ENCODE measurements at places on chromosomes 4 and X.

- no peak for DNase-seq
These were observed 31.6 kb downstream of the SEPSECS start for GRCh38 chr4:25128671-25129070.

- no peak for DNase-seq
These were observed 758 bp downstream of the IQSEC2 start for GRCh38 chrX:53280331-53281320.

DNA sequence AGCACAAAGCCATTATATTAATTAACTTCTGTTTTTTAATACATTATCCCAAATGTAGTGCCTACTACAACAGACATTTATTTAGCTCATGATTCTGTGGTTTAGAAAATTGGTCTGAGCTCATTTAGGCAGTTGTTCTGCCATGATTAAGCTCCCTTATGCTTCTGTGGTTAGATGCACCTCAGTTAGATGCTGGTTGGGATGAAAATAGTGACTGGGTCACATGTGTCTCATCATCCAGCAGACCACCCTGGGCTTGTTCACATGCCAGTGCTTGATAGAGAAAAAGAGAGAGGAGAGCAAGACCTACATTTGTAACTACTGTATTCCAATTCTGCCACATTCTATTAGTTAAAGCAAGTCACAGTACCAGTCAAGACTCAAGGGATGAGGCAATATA lies 376.4 kb upstream of the GNPDA2 start:
- DNase-seq, result no peak

DNA sequence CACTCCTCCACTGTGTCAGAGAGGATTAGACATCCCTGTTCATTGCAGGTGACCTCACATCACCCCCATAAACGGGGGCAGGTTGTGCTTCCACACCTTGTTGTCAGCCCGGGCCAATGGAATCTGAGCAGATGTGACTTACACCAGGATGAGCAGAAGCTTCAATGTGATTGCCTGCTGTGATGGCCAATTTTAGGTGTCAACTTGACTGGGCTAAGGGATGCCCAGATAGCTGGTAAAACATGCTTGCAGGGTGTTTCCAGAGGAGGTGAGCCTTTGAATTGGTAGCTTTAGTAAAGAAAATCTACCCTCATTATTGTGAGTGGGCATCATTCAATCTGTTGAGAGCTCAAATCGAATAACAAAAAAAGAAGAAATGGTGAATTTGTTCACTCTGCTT lies 52.1 kb downstream of the ING2 start:
- DNase-seq, result no peak

- no peak for DNase-seq
These were observed 379 bp downstream of the PDGFC start for GRCh38 chr4:156971165-156971675.

GRCh38 chrX:146424422-146424821 lies 385.1 kb upstream of the CXorf51B start:
- DNase-seq, result no peak

- DNase-seq, result no peak
These were observed 39.8 kb upstream of the ATOH1 start for GRCh38 chr4:93788712-93789111.

DNA sequence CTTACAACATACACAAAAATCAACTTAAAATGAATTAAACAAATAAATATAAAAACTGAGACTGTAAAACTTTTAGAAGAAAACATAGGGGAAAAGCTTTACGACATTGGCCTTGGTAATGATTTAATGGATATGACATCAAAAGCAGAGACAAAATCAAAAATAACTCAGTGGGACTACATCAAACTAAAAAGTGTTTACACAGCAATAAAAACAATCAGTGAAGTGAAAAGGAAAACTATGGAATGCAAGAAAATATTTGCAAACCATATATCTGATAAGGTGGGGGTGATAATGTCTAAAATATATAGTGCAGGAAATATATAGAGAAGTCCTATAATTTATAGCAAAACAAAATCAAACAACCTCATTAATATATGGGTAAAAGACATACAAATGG lies 364.4 kb upstream of the INTU start:
- DNase-seq, result no peak

DNA sequence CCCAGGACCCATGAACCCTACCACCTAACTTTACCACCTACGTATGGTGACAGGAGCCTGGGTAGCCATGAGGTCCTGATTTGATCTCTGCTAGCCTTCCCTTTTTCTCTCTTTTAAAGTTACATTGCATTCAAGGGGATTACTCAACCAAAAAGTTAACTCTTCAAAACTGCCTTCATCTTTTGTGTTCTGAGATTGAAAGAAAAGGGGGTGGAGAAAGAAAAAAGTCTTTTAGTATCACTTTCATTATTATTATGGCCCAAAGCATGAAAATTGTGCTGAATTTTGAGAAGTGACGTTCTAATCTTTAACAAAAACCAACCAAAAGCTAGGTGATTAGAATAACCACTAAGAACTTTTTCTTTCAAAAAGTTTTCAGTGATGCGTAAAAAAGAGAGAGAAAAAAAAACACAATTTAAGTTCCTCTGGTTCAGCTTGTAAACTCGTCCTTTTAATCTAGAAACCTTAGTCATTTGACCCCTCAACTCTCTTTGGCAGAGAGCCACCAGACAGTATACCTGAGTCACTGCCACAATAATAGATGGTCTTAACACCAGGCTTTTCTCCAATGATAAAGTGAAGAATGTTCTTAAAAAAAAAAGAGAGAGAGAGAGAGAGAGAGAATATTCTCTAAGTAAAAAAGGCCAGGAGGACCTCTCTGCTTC lies 347.4 kb upstream of the FGF13 start:
- DNase-seq, result no peak

DNA sequence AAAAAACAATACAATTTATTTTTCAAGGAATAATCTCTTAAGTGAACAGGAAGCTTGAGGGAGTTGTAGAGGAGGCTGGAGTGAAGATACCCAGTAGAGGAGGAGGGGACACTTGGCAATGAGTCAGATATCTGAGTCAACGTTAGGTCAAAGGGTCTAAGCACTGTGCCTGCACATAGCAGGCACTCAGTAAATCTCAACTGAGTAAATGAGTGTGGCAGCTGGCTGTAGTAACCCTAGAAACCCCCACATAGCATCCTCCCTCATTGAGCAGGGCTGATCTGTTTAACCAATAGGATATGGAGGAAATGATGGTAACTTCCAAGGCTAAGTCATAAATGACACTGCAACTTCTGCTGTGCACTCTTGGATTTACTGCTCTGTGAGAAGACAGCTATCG lies 186.0 kb upstream of the FAM241A start:
- no peak for DNase-seq

DNA sequence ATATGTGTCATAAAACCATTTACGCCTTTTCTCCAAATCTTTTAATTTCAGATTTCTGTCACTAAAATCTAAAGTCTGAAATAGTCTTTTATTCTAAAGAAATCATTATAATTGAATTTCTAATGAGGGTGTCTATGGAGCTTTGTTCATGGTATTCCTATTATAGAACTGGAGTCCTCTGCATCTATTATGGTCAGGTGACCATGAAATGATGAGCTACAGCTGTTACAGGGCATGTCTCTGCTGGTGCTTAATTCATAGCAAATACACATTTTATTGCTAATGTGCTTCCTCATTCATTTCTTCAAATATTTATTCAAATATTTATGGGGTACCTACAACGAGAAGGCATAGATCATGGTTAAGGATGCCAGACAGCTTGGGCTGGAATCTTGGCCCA lies 126.1 kb downstream of the NAA11 start:
- no peak for DNase-seq

DNA sequence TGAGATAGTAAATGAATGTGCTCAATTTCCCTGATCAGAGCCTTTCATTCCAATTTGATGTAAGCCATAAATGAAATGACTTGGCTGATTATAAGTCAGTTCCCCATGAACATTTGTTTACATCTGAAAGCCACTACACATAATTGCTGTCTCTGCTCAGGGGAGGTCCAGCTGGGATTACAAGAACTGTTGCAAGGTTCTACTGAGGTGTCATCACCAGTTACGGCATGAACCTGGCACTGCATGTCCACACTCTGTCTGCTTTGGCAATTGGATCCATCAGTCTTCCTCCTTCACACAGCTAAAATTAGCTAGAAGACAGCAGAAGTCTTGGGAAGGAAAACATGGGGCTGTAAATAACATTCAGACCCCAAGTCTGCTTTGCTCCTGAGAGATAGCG lies 12.8 kb upstream of the MBNL3 start:
- no peak for DNase-seq

DNA sequence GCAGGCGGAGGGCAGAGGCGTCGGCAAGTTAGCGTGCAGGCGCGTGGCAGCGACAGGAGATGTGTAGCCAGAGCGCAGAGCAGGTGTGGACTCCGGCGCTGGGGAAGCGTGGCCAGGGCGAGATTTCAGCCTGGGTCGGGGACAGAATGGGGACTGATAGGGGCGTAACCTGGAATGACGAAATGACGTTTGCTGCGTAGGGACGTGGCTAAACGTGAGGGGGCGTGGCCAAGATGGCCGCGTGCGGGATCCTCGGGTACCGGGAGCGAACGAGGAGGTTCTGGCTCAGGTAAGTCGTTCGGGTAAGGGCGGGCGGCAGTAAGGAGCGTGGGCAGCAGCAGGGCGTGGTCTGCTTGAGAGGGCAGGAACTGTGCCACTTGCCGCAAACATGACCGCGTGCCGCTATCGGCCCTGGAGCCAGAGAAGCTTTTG lies 10.9 kb upstream of the CLTRN start:
- DNase-seq, result peak; percentile 86

DNA sequence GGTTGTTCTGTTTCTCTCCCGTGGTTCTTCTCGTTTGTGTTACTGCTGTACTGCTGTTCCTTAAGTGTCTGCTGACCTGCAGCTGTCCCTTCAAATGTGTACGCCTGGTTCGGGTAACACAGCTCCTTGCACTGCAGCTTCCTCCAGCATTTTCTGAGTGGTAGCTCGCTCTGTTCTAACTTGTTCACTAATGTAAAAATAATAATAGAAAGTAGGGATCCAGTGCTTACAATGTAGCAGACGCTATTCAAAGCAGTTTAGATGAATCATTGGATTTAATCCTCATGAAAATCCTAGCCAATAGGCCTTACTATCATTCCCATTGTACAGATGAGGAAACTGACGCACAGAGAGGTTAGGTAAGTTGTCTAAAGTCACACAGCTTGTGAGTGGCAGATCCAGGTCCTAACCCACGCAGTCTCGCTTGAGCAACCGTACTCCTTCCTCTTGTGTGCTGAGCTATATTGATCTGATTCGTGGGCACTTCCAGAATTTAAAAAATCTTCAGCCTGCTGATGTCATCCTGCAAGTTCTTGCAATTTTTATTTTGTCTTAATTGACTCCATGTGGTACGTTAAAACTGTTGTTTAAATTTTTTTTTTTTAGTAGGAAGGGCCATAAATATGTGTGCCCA lies 448.2 kb upstream of the FAT1 start:
- no peak for DNase-seq

DNA sequence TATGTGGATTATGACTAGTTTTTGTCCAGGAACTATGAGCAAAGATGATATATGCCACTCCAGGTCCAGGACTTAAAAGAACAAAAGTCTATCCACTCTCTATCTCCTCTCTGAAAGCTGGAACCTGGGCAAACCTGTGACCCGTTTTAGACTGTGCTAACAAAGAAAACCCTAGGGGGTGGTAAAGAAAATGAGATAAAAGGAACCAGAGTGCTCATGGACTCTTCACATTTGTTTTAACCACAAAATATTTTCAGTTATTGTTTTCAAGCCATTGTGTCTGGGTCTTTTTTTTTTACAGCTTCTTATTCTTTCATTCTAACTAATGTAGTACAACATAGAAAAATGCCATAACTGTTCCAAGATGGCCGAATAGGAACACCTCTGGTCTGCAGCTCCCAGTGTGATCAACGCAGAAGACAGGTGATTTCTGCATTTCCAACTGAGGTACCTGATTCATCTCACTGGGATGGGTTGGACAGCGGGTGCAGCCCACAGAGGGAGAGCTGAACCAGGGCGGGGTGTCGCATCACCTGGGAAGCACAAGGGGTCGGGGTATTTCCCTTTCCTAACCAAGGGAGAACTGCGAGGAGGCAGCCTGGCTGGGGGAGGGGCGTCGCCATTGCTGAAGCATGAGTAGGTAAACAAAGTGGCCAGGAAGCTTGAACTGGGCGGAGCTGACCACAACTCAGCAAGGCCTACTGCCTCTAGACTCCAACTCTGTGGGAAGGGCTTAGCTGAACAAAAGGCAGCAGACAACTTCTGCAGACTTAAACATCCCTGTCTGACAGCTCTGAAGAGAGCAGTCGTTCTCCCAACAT lies 45.1 kb downstream of the CHM start:
- DNase-seq, result no peak

- DNase-seq, result no peak
These were observed 67.7 kb downstream of the SLC4A4 start for GRCh38 chr4:71406459-71406963.

DNA sequence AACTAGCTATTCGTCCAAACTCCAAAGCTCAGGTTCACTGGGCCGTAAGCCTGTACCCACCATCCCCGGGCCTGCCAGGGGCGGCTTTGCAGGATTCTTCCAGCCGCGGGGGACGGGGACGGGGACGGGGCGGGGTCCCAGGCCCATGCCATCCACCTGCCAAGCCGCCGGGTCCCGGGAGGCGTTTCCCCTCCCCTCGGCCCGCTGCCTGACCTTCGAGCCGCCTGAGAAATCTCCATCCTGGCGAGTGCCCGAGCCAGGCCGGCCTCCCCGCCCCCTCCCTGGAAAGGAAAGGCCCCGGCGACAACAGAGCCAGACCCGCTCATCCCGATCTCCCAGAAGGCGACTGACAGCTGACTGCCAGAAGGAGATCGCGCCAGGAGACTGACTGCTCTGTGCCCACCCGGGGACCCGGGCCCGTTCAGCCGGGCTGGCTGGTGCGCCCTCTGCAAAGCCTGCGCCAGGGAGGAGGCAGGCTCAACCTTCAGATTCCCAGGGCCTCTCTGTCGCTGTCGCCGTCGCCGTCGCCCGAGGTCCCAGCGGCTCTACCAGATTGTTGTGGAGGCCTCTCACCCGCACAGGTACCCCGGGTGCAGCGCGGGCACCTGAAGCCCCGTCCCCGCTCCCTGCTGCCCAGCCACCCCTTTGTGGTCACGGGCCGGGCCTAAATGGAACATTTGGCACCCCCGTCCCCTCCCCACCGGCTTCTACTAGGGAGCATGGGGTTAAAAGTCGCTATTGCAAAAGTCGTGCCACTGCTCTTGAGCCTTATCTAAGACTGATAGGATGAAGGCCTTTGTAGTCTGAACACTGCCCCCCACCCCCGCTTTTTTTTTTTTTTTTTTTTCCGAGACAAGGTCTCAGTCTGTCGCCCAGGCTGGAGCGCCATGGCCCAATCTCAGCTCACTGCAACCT lies at the start of gene RGN:
Gene RGN (plus strand): TSS at position 315 of the 915 bp plus-strand sequence. CDS start 2,702 bp downstream, outside the sequence.
- no peak for DNase-seq

DNA sequence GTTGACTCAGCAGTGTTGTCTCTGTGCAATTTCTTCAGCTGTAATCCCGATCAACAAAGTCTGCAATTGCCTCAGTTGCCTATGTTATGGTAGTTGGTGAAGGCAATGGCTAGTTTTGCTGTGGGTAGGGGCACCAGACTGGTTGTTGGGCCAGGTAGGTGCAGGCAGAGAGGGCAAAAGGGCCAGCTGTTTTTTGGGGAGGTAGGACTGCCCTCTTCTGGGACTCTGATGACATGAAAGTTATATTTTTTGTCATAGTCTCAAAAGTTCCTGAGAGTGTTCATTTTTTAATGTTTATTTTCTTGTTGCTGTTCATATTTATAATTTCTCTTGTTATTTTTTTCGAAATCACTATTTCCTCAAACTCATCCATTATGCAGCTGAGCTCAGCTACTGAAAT lies 25.1 kb downstream of the DCAF12L2 start:
- no peak for DNase-seq

All from T-helper 9 cell (primary cell).